Calu3 (cell line): ENCODE measurements at places on chromosomes 7 and 10. TPM values are rescaled to one million over a fixed set of nuclear protein-coding genes. Genes with fewer than 3 reads are reported as not detected.

DNA sequence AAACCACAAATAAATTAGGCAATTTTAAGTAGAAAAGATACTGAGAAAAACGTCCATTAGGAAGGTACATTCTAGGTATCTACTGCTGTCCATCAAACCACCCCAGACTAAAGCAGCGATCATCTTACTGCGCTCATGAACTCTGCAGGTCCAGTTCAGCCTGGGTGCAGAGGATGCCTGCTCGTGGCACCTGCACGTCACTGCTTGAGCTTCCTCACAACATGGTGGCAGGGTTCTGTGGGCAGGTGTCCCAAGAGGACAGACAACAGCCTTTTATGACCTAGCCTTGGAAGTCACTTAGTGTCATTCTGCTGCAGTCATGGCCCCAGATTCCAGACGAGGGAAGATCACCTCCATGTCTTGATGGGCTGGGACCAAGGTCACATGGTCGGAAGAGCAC lies 93.4 kb downstream of the MICALL2 start:
- no peak overlapping the region for H3K27ac ChIP-seq
- DNase-seq, result no peak
- H3K4me1 ChIP-seq, result no peaks in the 10 kb centered on the region

- H3K27me3 ChIP-seq, result no peaks in the 10 kb centered on the region
Observed at GRCh38 chr10:89466599-89467035, 52.2 kb downstream of the IFIT5 start.

GRCh38 chr7:100476903-100477870 lies 1.8 kb downstream of the TSC22D4 start:
- peak overlapping the region; percentile 89 for H3K4me3 ChIP-seq
- DNase-seq, result no peak
- peaks cover 27% of the 10 kb centered on the region for H3K36me3 ChIP-seq
- H3K4me1 ChIP-seq, result peaks cover 16% of the 10 kb centered on the region
- no peaks in the 10 kb centered on the region for H3K27me3 ChIP-seq

DNA sequence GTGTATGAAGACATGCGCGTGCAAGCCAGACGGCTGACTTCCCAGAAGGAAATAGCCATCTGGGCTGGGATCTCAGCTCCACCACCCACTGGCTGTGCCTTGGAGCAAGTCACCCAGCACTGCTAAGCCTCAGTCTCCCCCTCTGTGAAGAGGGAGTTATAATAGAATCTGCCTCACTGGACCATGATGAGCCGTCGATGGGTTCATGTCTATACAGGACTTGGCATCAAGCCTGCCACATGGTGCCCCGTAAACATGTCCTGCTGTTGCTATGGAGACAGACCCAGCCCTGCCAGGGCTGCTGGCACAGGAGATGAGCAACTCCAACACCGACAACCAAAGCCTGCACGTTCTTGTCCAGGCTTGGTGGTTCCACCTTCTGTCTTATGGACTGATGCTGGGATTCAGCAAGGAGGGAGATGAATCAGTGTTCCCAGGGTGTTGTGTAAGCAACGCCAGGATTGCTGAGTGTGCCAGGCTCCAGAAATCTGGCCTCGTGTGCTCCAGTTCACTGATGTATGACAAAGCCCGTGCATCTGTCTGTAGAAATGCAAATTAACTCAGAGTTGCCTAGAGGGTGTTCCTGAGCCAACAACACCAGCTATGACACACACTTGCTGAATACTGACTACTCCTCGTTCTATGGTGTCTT lies 5.6 kb downstream of the GPR15LG start:
- H3K4me1 ChIP-seq, result no peaks in the 10 kb centered on the region
- H3K27ac ChIP-seq, result no peak overlapping the region
- no peak for DNase-seq
- H3K4me3 ChIP-seq, result no peak overlapping the region
- H3K27me3 ChIP-seq, result no peaks in the 10 kb centered on the region

Gene NUTM2D
- 2.4 and 3.8 TPM in 2 replicates for total RNA-seq

GRCh38 chr10:18185621-18186020 lies 45.4 kb downstream of the CACNB2 start:
- no peak for DNase-seq
- H3K4me1 ChIP-seq, result no peaks in the 10 kb centered on the region
- H3K27ac ChIP-seq, result no peak overlapping the region
- no peaks in the 10 kb centered on the region for H3K27me3 ChIP-seq

Gene FAM25A
- total RNA-seq, result not detected in 2 replicates

Gene UNC5B
- total RNA-seq, result 0.07 and 0.39 TPM in 2 replicates

DNA sequence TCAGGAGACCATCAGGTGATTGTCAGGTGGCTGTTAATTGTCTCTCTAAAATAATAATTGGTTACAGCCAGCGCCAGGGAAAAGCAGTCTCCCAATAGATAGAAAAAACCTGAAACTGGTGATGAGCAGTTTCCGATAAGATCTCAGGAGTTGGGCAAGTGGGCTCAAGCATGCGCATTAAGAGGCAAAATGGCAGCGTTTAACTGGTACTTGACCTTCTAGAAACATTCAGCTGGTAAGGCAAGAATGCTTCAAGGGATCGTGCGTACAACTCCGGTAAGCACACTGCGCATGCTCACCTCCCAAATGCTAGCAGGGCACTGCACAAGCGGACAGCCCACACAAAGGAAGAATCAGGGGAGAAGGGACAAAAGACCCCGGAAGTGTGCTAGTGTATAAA lies 48.5 kb downstream of the BLNK start:
- no peak overlapping the region for H3K27ac ChIP-seq
- H3K27me3 ChIP-seq, result no peaks in the 10 kb centered on the region
- DNase-seq, result no peak
- H3K36me3 ChIP-seq, result peaks cover 5% of the 10 kb centered on the region
- no peak overlapping the region for H3K4me3 ChIP-seq
- H3K4me1 ChIP-seq, result no peaks in the 10 kb centered on the region

DNA sequence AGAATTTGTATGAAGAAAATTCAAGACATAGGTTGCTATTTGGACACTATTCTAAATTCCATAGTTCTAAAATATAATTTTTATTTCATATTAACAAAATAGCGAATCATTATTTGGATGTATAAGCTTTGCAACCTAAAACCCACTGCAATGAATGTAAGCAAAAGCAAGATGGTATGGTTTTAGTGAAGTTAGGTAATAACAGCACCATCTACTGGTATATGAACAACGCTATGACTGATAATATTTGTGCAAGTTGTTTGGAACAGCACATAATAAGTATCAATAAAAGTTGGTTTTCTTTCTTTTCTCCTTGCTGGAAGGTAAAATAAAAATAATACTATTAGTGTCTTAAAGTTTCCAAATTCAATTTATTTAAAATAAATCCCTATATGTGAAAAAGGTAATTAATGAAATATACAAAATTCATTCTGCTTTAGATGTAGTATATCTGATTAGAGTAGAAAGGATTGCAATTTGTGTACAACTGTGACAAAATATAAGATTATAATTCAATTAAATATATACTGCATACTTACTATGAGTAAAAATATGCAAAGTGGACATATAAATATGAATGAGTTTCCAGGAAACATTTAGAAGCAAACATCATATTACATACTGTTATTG lies 79.0 kb upstream of the LSM8 start:
- H3K27ac ChIP-seq, result no peak overlapping the region
- no peak for DNase-seq
- H3K27me3 ChIP-seq, result no peaks in the 10 kb centered on the region
- peaks cover 11% of the 10 kb centered on the region for H3K4me1 ChIP-seq
- no peaks in the 10 kb centered on the region for H3K36me3 ChIP-seq
